Lung (tissue), 17 donors: ENCODE measurements at places on chromosomes 16 and 17. TPM values are rescaled to one million over a fixed set of nuclear protein-coding genes. Genes with fewer than 3 reads are reported as not detected.

- no peak overlapping the region for H3K27ac ChIP-seq
- no peak for DNase-seq
- no peak overlapping the region for H3K4me3 ChIP-seq
- no peaks in the 10 kb centered on the region for H3K4me1 ChIP-seq
- H3K36me3 ChIP-seq, result peaks cover 56% of the 10 kb centered on the region
Observed at GRCh38 chr16:3480901-3481695, 14.2 kb downstream of the C16orf90 start.

- no peak overlapping the region for H3K27ac ChIP-seq
- H3K4me3 ChIP-seq, result no peak overlapping the region
- H3K27me3 ChIP-seq, result no peaks in the 10 kb centered on the region
Observed at GRCh38 chr16:55035956-55036355, 105.3 kb downstream of the IRX5 start.

DNA sequence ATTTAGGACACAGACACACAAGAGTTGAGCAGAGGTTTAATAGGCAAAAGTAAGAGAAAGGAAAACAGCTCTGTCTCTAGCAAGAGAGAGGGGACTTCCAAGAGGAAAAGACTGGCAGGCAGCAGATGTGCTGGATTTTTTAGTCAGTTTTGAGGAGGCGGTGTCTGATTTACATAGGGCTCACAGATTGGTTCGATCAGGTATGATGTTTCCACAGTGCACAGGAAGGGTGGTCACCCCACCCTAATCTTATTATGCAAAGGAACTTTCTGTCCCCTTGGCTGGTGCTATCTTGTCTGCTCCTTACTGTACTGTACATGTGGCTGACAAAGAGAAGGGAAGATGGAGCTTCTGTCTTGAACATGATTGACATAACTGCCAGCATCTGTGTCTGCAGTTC is 25.3 kb downstream of the BFAR start:
- H3K36me3 ChIP-seq, result peaks cover 39% of the 10 kb centered on the region
- H3K4me3 ChIP-seq, result no peak overlapping the region
- no peak overlapping the region for H3K27ac ChIP-seq
- no peaks in the 10 kb centered on the region for H3K27me3 ChIP-seq
- DNase-seq, result no peak

DNA sequence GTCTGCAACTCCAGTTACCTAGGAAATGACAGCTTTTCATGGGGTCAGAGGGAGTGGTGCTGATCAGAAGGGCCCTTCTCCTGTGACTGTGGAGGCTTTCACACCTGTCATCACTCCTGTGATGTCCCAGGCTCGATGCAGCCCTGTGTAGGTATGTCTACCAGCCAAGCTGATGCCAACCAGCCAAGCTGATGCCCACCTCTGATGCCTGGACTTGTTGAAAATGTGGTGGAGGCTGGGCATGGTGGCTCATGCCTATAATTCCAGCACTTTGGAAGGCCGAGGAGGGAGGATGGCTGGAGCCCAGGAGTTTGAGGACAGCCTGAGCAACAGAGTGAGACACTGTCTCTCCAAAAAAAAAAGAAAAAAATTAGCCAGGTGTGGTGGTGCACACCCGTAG is 33.7 kb upstream of the RGS9 start:
- no peak overlapping the region for H3K27ac ChIP-seq
- H3K4me1 ChIP-seq, result peaks cover 26% of the 10 kb centered on the region
- H3K27me3 ChIP-seq, result no peaks in the 10 kb centered on the region
- DNase-seq, result no peak

DNA sequence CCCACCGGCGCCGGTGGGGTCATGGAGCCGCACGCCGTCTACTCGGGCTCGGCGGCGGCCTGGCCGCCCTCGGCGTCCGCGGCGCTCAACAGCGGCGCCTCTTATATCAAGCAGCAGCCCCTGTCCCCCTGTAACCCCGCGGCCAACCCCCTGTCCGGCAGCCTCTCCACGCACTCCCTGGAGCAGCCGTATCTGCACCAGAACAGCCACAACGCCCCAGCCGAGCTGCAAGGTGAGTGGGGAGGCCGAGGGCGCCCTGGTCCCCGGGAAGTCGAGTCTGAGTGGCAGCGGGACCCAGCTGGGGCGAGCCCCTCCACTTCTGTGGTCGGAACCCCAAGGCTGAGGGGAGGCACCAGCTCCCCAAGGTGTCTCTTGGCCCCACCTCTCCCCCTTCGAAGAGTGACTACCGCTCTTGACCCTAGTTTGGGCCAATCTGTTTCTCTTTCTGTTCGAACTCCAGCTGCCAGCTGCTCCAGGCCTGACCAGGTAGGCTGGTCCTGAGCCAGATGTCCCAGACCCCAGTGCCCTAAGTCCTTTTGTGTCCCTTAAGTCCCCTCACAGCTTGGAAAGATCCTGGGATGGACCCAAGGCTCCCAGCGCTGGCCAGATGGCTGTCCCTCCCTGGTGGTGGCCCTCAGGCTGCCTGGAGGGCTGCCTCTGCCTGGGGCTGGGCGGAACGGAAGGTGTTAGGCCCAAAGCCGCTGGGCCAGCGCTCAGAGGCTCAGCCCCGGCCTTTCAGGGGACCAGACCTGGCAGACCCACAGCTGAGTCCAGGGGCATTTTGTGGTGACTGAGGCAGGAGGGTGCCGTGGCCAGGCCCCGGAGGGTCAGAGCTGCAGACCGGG is 1.2 kb downstream of the FOXF1 start:
- peaks cover 25% of the 10 kb centered on the region for H3K4me1 ChIP-seq
- H3K27ac ChIP-seq, result peak overlapping the region; percentile 88
- peak; percentile 37 for DNase-seq
- H3K4me3 ChIP-seq, result peak overlapping the region; percentile 82
- peaks cover 45% of the 10 kb centered on the region for H3K36me3 ChIP-seq

DNA sequence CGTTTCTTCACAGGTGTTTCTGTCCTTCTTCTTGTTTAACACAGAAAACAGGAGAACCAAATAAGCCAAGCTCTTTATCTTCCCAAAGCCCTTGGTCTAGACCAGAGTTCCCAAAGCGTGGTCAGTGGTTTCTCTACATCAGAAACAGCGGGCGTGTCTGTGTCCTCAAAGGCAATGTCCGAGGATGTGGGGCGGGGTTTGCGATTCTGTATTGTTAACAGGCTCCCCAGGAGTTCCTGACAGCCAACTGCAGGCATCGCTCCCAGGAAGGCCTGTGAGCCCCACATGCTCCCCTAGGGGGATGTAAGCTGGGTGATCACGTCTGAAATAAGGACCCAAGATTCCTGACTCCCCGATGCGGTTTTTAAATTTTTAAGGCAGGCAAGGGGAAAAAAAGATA is 28.4 kb upstream of the SLC25A19 start:
- no peaks in the 10 kb centered on the region for H3K4me1 ChIP-seq
- no peak for DNase-seq
- H3K27ac ChIP-seq, result no peak overlapping the region
- no peaks in the 10 kb centered on the region for H3K27me3 ChIP-seq
- peaks cover 8% of the 10 kb centered on the region for H3K36me3 ChIP-seq
- H3K4me3 ChIP-seq, result no peak overlapping the region

DNA sequence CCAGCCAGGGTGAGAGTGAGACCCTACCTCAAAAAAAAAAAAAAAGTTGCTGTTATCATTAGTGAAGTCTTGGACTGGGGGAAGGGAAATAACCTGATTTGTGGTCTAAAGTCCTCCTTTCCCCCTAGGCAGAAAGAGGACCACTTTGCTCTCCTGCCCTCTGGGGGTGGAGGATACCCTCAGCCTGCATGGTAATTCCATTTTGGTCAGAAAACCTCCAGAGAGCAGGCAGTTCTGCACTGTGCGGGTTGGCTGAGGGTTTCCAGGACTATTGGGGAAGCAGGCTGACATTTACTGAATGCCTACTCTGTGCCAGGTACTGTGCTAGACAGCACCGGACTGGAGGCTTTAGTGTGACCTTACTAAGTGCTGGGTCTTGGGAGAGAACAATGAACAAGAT is 2.6 kb downstream of the ADAP2 start:
- no peak overlapping the region for H3K27ac ChIP-seq
- H3K27me3 ChIP-seq, result peaks cover 33% of the 10 kb centered on the region
- H3K4me3 ChIP-seq, result no peak overlapping the region

DNA sequence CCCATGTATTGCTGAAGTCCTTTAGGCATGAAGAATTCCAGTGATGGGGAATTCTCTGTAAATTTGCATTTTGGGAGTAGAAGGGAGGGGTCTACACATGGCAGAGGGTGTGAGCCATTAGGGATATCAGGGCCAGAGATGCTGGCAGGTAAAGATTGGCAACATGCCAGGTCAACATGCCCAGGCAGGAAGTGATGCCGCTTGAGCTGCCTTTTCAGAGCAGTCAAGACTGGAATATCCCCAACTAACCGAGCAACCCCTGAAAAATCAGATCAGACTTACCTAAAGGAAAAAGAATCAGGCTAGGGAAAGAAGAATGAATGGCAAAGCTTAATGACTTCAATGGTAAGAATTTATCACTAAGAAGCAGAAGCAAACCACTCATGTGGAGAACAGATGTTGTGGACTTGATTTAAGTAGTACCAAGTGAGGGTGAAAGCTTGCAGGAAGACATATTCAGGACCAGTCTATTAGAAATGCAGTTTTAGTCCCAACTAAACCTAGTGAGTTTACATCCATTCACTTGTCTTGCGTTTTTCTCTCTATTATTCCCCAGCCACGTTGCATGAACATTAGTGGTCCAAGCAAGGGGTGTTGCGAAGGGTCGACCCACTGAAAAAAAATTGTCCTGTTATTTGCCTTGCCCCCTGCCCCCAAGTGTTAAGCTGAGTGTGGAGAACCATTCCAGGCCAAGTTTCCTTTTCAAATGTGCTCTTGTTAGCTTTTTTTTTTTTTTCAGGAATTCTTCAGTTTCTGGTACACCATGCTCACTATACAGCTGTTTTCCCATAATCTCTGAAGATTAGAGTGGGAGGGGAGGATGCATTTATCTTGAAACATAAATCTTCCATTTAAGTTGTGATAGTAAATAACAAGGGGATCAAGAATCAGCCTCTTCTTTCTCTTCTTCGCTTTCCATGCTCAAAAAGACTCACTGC is 105.2 kb downstream of the ABCA8 start:
- DNase-seq, result peak; percentile 17
- H3K4me1 ChIP-seq, result no peaks in the 10 kb centered on the region
- no peak overlapping the region for H3K4me3 ChIP-seq
- no peak overlapping the region for H3K27ac ChIP-seq
- no peaks in the 10 kb centered on the region for H3K36me3 ChIP-seq
- H3K27me3 ChIP-seq, result no peaks in the 10 kb centered on the region

DNA sequence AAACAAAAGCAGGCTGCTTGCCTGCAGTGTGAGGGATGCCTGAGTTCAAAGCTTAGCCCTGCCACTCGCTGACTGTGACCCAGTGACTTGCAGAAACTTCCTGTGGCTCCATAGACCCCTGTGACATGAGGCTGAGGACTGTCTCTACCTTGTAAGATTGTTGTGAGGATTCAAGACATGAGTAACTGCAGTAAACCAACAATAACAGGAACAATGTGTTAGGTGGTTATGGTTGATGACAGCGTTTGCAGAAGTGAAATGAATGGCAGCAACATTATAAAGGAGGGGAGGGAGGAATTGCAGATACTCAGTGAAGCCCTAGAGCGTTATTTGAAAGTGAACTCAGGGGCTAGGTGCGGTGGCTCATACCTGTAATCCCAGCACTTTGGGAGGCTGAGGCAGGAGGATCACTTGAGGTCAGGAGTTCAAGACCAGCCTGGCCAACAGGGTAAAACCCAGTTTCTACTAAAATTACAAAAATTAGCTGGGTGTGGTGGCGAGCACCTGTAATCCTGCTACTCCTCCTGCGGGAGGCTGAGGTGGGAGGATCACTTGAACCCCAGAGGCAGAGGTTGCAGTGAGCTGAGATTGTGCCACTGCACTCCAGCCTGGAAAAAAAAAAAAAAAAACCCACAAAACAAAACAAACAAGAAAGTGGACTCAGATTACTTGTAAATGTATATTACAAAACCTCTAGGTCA is 33.5 kb upstream of the EMP2 start:
- H3K4me3 ChIP-seq, result no peak overlapping the region
- no peak for DNase-seq
- H3K4me1 ChIP-seq, result peaks cover 20% of the 10 kb centered on the region
- no peaks in the 10 kb centered on the region for H3K36me3 ChIP-seq
- no peaks in the 10 kb centered on the region for H3K27me3 ChIP-seq

- H3K4me1 ChIP-seq, result no peaks in the 10 kb centered on the region
- no peak overlapping the region for H3K27ac ChIP-seq
- H3K4me3 ChIP-seq, result no peak overlapping the region
- no peak for DNase-seq
- H3K27me3 ChIP-seq, result no peaks in the 10 kb centered on the region
- H3K36me3 ChIP-seq, result no peaks in the 10 kb centered on the region
Observed at GRCh38 chr16:80743772-80744171, 60.6 kb downstream of the CDYL2 start.

DNA sequence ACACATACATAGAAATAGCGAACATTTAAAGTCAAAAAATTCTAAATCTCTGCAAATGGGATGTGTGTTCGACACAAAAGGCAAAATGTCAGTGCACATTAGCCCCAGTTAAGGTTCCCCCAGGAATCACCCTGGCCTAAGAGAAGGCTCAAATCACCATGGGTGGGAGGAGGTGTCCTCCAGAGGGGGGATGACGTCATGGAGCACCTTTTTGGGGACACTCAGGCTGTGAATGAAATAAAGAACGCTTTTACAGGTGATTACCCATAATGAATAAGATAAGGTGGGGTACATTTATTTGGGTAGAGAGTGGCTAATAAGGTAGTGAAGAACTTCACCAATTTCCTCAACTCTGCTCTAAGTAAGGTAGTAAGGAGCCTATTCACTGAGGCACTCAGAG is 26.4 kb downstream of the WNT3 start:
- H3K36me3 ChIP-seq, result no peaks in the 10 kb centered on the region
- DNase-seq, result no peak
- H3K27me3 ChIP-seq, result no peaks in the 10 kb centered on the region
- no peak overlapping the region for H3K27ac ChIP-seq

GRCh38 chr17:5592382-5592781 is 8.1 kb upstream of the NLRP1 start:
- no peak overlapping the region for H3K4me3 ChIP-seq
- H3K27me3 ChIP-seq, result no peaks in the 10 kb centered on the region
- no peaks in the 10 kb centered on the region for H3K4me1 ChIP-seq
- DNase-seq, result peak; percentile 52
- no peak overlapping the region for H3K27ac ChIP-seq

DNA sequence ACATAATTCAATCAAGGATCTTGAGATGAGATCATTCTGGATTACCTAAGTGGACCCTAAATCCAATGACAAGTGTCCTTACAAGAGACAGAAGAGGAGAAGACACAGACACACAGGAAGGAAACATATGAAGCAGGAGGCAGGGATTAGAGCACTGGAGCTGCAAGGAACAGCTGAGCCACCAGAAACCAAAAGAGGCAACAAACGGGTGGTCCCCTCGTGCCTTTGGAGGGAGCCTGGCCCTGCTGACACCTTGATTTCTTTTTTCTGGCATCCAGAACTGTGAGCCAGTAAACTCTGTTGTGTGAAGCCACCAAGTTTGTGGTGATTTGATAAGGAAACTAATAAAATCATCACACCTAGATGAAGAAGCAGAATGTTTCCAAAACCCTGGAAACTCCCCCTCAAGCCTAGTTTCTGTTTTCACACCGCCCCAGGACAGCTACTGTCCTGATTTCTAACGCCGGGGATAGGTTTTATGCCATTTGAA is 115.2 kb downstream of the PITPNC1 start:
- H3K4me1 ChIP-seq, result peaks cover 9% of the 10 kb centered on the region
- no peak overlapping the region for H3K4me3 ChIP-seq
- peaks cover 5% of the 10 kb centered on the region for H3K27me3 ChIP-seq

The DPEP2 gene
- total RNA-seq, result 12.2 TPM

The ELOB gene
- total RNA-seq, result 87.0 TPM

The TBX21 gene
- 2.0 TPM for total RNA-seq

The CCT6B gene
- total RNA-seq, result 3.6 TPM

The CMTM2 gene
- total RNA-seq, result 3.7 TPM

The ANKRD40CL gene
- not detected for total RNA-seq

The CNP gene
- total RNA-seq, result 34.8 TPM

The CES4A gene
- 10.5 TPM for total RNA-seq

The TOM1L2 gene
- 56.5 TPM for total RNA-seq

The C17orf113 gene
- 1.7 TPM for total RNA-seq

The ZNF821 gene
- 9.4 TPM for total RNA-seq
